Pancreas (tissue), 10 donors: ENCODE measurements at places on chromosomes 2 and 18.

GRCh38 chr2:218081063-218081462 is 12.0 kb downstream of the RUFY4 start:
- no peak for DNase-seq

GRCh38 chr2:160606341-160606740 is 112.7 kb upstream of the RBMS1 start:
- DNase-seq: no peak

DNA sequence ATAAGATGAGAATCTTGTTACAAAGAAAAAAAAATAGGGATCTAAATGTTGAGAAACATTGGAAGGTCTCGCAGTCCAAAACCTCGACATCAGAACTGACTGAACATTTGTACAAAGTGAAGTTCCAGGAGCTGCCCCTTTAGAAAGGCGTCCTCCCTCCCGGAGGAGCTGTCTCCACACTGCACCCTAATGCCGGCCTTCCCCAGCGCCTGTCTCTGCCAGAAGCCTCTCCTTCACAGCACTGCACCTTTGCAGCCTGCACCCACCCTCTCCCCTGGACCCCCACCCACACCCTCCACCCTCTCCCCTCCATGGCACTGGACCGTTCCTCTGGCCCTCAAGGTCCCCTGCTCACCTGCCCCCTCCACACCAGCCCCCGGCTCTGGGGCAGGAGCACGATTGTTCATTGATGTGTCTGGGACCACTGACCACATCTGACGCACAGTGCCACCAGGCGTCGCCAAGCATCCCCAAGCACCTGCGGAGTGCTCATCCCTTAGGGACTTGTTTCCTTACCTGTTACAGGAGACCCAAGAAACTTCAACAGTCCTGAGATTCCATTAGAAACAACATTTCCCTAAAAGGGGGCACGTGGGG is 90.3 kb upstream of the SNTG2 start:
- DNase-seq: no peak

DNA sequence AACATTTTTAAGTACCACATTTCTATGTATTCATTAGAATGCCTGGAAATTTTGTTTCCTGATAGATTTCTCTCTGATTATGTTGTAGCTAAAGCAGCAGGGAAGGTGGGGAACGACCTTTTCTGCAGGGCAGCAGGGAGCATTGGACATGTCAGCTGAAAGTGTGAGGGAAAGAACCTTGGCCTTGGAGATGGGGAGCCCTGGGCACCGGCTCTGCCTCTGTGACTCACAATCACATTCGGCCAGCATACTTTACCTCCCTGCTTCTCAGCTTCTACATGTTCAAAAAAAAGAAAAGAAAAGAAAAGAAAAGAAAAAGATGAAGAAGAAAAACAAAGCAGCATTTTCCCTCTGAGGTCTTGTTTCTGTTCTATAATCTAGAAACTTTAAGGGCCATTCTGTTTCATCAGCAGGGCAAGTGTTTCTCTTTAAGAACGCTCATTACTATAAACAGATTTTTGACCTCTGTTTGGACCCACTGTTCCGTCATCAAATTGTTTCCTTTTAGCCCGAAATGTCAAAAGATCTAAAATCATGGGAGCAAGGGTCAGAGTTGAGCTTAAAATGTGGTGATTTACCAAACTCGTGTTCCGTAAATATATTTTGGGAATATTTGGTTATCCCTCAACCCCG is 27.9 kb downstream of the SETBP1 start:
- DNase-seq: no peak

DNA sequence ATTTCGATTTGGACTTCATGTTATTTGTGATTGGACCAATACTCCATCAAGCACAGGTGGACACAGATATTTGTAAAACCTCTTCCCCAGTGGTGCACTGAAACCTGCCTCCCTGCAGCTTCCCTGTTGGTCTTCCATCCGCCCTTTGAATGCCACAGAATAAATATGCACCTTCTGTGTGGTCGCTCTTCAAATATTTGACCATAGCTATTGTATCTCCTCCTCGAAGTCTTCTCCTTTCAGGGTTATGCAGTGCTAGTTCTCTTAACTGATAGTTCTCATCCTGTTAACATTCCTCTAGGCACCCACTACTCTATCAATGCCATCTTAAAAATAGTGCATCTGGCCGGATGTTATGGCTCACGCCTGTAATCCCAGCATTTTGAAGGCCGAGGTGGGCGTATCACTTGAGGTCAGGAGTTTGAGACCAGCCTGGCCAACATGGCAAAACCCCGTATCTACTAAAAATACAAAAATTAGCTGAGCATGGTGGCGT is 12.5 kb downstream of the SPATS2L start:
- DNase-seq: no peak

DNA sequence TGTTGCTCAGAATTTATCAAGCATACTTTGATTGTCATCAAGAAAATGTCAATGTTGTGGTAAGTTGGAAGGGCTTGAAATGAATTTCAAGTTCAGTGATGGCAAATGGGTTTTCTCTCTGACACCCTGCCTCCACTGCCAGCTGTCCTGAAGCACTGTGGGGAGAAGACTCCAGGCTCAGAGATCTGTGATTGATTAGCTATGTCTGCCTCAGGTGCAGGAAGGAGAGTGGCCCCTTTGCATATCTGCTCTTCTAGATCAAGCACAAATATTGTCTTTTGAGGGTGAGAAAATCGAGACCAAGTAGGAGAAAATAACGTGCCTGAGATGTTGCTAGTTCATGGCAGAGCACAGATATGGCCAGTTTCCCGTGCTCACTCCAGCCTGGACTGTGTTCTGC is 178.8 kb upstream of the GLI2 start:
- no peak for DNase-seq

DNA sequence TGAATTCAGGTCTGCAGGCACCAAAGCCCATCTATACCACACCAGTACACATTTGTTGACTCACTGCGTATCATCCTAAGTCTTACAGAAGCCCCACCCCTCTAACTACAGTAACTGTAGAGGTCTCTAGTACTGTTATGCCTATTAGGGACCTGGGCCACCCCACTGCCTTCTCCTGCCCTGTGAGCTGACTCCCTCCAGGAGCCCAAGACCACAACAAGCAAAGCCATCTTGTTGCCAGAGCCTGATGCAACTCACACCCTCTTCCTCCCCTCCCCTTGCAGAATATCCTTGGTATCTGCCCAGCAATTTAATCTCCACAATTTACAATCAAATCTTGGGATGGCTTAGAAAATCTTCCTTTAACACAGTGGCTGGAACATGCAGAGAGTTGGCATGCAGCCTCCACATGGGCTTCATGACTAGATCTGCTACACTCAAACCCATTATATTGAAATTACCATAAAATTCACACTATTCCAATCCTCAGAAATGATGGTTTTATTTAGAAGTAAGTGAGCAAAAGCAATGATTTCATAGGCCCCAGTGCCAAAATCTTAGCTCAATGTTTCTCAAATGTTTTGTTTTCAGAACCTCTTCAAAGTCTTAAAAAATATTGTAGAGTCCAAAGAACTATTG is 17.7 kb upstream of the CYP1B1 start:
- no peak for DNase-seq

DNA sequence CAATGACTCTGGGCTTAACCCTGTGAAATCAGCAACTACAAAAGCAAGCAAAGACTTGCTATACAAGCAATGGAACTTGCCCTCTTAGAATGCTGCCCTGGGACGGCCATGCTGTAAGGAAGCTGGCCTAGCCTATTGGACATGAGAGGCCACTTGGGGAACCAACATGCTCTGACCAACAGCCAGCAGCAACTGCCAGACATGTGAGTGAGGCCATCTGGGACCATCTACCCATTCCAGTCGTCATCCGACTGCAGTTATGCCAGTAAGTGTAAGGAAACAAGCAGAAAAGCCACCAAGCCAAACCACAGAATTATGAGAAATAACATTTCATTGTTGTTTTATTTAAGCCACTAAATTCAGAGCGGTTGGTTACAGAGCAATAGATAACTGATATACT is 40.9 kb downstream of the CLASP1 start:
- no peak for DNase-seq

DNA sequence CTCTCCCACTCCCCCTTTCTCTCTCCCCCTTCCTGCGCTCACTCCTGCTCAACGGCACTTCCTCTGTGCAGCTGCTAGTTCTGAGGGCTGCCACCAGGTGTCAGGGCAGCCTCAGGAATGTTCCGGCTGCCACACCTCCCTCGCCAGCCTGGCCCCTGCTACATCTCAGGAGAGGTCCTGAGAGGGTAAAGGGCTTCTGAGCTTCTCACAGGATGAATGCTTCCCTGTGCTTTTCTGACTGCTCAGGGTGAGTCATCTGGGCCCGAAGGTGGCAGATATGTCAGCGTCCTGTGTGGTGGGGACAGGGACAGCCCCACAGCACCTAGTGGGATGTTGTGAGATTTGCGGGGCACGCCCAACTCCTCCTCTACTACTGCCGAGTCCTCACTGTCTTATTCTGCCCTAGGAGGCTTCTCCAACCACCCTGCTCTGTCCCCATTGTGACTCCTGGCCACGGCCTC is 49.0 kb downstream of the PLEKHB2 start:
- DNase-seq: peak; percentile 81

DNA sequence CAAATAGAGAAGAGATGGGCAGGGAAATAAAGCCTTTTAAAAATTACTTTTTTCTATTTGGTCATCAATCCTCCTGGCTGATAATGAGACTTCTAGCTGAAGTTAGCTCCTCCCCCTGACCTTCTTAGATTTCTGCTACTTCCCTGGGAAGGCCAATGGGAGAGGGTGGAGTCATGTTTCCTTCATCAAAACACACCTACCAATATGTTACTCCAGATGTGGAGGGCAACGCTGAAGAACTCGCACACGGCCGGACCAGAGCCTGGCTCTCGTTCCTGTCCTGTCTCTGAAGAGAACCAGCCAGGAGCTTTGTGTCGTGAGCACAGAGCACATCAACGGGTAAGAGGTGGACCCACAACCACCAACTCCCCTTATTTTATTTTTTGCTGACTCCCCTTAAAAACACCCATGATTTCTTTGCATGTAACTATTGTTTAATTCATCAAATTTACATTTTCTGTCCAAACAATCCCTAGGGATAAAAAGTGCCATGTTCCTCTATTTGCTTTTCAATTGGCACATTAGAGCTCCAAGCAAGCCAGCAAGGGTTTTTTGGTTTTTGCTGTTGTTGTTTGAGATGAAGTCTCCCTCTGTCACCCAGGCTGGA is 94.9 kb downstream of the ADD2 start:
- DNase-seq: no peak

DNA sequence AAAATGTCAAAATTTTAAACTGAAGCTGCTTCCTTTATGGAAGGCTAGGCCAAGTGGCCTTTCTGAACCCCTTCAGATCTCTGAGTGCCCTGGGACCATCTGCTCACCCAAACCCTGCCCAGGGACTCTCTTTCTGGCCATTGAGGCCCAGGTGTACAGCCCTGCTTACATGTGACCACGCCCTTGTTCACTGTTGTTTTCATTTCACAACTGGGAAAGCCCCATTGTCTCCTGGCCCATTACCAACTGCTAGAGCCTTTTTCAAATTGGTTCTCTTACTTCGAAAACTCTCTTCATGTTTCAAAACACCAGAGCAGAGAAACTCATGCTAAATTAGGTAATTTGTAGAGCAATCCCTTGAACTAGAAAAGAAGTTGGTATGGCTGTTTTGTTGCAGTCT is 219.5 kb upstream of the TANK start:
- peak; percentile 19 for DNase-seq

- DNase-seq: no peak
Measured at GRCh38 chr2:229530434-229530833, 183.9 kb downstream of the DNER start.
